ENCODE measurements at places on chromosomes 16 and 17.
A peak's percentile ranks its signal among the peaks of the same experiment; 100 is the strongest.

DNA sequence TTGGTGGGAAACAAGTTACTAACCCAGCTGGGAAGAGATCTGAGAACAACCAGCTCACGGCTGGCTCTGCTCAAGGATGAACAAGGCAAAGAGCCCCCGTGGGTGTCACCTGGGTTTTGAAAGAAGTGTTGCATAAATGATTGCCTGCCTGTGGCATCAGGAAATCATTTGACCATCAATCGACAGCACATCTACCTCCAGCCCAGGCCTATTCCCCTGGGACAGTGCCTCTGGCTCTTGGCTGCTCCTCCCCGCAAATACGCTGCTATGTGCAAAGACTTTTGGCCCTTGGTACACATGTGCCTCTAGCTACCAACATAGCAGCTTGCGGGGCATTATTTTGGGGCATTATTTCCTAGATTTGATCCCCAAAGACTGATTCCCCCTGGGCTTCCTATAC is 39.4 kb upstream of the SMPD3 start:
- no peak for ATAC-seq

- ATAC-seq, result no peak
These were observed 4.0 kb downstream of the CTC1 start for GRCh38 chr17:8243827-8244226.

DNA sequence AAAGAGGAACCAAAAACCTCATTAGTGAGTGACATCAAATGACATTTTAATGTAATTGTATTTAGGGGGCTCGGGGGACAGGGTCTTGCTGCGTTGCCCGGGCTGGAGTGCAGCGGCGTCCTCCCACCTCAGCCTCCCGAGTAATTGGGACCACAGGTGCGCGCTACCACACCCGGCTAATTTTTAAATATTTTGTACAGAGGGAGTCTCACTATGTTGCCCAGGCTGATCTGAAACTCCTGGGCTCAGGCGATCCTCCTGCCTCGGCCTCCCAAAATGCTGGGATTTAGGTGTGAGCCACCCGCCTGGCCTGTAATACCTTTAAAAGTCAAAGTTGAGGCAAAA is 581 bp downstream of the SNRNP25 start:
- ATAC-seq, result no peak

DNA sequence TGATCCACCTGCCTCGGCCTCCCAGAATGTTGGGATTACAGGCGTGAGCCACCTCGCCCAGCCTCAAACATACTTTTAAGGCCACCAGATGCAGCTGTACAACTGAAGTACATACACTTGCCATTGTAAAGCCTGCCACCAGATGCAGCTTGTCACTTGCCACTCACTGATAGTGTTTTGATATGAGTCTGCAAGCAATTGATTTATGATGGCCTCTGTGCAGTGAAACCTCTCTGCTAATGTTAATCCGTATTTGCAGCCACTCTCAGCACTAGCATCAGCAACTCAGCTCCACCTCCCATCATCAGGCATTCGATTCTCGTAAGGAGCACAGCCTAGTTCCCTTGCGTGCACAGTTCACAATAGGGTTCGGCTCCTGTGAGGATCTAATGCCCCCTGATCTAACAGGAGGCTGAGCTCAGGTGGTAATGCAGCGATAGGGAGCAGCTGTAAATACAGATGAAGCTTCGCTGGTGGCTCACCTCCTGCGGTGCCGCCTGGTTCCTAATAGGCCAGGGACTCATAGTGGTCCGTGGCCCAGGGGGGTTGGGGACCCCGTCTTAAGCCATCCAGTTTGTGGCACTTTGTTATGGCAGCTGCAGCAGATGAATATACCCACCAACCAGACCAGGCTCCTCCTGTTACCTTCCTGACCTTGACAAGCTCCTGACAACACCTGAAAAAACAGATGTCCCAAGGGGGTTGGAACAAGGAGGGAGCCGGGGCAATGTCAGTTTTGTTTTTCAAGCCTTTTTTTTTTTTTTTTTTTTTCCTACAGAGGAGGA is 1.3 kb upstream of the HERPUD1 start:
- no peak for ATAC-seq

DNA sequence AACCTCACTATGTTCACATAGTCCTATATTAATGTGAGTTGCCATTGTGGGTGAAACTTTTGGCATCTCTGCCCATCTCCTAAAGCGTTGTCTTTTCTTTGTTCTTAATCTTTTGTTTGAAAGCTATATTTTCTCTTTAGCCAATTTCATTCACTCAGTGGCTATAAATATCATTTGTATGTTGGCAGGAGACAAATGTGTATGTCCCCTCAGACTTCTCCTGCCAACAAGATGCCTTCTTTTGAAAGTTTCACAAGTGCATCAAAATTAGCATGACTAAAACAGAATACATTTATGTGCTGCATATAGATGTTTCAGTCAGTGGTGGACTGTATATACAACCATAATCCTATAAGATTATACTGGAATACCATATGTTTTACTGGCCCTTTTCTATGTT is 109.0 kb downstream of the CA10 start:
- no peak for ATAC-seq

GRCh38 chr17:63850401-63850800 is 7.9 kb upstream of the SMARCD2 start:
- no peak for ATAC-seq

DNA sequence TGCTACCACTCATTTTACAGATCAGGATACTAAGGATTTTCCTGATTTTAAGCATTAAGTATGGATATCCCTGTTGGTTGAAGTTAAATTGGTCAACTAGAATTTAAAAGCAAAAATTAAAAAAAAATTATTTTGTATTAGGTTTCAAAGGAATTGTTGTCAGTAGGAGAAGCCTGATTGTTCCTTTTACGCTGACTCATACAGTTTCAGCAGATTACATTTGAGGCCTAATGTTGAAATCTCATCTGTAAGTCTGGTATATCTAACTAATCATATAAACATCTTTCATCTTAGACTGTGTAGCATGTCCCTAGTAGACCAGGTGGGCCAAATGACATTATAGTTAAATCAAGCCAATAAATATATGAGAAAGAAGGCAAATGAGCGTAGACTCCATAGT is 83.5 kb downstream of the FTO start:
- ATAC-seq, result no peak

GRCh38 chr17:78426293-78426879 is 47.9 kb downstream of the PGS1 start:
- ATAC-seq, result no peak

DNA sequence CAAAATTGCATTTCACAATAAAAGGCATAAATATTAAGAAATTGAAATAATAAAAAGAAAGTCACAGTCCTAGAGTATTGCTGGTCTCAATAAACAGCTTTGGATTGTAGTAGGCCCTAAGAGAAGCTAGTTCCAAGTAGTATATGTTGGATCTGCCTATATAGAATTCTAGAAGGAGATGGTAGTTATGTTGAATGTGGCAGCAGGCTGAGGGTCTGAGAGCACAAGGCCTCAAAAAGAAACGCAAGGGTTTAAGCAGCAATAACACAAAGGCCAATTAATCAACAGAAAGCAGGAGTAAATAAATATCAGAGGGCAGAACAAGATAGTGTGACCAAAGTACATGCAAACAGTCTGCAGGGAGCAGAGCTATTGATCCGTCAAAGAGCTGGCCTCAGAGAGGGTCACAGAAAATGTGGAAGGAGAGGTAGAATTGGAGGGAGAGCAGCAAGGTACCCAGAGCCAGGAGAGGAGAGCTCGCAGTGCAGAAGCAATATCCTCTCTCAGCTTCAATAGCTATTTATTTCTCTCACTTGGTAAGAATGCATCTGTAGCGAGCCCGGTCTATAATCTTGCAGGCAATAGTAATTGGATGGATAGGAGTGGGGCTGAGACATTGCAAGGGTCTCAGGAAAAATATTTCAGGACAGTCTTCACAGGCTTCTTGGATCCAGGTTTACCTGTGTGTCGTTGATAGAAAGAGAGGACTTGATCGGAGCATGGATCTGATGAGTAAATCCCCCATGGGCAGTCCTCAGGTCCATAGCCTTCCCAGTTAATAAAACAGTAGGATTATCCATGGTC is 25.1 kb upstream of the MED13 start:
- ATAC-seq, result no peak

GRCh38 chr16:985646-986400 is 4.3 kb downstream of the SOX8 start:
- no peak for ATAC-seq

DNA sequence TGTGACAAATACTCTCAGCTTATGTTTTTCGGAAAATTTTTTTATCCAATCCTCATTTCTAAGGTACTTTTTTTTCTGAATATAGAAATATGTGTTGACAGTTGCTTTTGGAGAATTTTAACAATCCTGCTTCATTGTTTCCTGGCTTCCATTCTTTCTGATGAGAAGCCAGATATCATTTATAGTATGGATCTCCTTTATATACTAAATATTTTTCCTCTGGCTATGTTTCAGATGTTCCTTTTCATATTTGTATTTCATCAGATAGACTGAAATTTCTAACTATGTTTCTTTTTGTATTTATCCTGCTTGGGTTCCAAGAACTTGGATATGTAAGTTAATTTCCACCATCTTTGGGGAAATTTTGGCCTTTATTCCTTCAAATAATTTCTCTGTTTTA is 138.9 kb upstream of the CDH11 start:
- no peak for ATAC-seq

GRCh38 chr17:17724307-17725010 is 43.2 kb downstream of the RAI1 start:
- no peak for ATAC-seq

- ATAC-seq, result no peak
These were observed 11.8 kb downstream of the SLC16A3 start for GRCh38 chr17:82240506-82241182.

DNA sequence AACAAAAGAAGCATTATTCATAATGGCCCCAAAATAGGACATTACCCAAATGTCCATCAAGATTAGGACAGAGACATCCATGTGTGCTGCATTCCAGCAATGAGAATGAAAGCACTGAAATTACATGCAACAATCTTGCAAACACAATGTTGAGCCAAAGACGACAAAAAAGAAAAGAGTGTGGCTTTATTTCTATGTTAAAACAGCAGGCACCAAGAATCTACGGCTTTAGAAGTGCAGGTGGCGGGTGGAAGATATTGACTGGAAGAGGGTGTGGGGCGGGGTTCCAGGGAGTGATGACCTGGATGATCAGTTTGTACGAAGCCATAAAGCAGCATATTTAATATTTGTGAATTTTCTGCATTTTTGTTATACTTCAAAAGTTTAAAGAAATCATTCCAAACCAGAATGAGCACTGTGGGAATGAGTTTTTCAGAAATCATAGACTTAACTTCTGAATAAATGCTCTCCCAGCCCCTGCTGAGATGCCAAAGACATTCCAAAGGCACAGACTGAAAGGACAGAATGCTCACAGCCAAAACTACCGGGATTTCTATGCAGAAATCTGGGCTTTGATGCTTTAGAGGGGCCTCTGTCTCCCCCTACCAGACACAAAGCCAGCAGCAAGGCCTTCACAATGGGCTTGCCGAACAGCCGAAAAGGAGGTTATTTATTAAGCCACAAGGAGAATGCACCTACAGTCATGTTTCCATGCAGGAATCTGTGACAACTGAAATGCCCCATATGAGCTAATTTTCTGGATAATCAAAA is 361.6 kb downstream of the GRIN2A start:
- ATAC-seq, result no peak

DNA sequence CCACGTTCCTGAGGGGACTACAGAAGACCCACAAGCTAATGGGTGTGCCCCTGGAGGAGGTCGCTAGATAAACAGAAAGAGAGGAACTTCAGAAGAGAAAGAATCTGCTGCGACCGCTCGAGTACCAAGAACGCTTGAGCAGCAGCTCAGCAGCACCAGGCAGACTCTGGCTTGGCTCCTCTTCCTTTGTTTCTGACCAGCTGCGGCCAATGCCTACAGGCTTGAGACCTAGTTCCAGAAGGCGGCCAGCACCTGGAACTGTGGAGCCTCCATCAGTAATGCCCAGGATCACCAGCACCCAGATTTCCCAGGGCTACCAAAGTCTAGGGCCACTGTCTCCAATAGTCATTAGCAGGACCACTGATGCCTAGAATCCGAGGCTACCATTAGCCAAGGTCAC is 26.0 kb upstream of the GOSR2 start:
- no peak for ATAC-seq

- ATAC-seq, result no peak
These were observed 70.4 kb downstream of the TMEM100 start for GRCh38 chr17:55652114-55652823.

- no peak for ATAC-seq
These were observed 30.2 kb upstream of the PHLPP2 start for GRCh38 chr16:71754652-71755051.

GRCh38 chr17:48122665-48123045 is 15.1 kb downstream of the SNX11 start:
- ATAC-seq, result no peak

DNA sequence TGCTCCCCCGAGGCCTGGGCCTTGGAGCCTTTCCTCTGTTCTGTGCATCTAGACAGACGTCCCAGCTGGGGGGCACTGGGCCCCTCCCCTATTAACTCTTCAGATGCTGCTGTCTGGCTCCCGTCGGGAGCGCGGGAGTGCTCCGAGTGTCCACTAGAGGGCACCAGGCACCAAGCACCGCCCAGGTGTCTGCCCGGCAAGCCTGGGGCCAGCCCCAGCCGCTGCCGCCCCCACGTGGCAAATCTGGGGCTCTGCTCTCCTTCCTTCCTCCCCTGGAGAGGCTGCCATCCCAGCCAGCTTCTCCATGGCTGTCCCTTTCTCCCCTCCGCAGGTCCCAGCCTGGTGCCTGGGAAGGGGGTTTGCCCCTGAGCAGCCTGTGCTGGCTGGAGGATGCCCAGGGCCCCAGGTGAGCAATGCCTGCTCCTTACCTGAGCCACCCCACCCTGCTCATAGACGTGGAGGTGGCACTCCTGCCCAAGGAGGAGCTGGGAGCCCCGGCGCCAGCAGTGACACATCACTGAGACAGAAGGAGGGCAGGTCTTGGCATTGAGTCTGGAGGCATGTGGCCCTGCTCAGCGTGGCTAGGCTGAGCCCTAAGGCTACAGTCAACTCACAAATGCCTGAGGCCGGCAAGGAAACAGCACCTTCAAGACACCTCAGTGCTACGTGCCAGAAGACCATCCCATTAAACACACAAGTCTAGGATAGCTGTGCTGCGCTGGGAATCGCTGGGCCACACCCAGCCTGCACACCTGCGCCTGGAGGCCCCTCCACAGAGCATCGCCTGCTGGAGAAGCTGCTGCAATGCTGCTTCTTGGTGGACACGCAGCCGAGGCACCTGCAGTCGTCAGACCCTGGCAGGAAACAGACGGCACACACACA is 19.7 kb downstream of the TMEM235 start:
- peak; percentile 80 for ATAC-seq

- ATAC-seq, result no peak
These were observed 45.8 kb upstream of the STAC2 start for GRCh38 chr17:39271546-39271945.

GRCh38 chr16:22326771-22327445 is 29.7 kb downstream of the POLR3E start:
- ATAC-seq, result no peak

DNA sequence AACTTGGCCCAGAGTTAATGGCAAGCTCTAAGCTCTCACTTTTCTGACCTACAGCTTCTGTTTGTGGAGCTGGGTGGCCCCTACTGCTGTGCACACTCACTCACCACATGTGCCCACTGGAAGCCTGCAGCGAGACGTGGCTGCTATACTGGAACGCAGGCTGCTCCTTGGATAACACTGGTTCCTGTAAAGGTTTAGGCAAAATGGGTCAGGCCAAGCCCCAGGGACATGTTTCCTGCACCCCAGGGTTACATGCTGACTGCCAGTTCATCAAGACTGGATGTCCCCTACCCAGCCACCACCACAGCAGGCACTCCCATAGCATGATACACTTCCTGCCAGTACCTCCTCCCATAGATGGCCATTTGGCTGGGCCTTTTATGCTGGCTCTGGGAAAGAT is 8.3 kb downstream of the POLDIP2 start:
- no peak for ATAC-seq
